ENCODE measurements at places on chromosomes 4 and X.

GRCh38 chrX:41664908-41665307 is 23.9 kb upstream of the GPR34 start:
- peak; percentile 17 for DNase-seq

- no peak for DNase-seq
These were observed 59.8 kb upstream of the LGI2 start for GRCh38 chr4:25090516-25090915.

GRCh38 chrX:40895246-40895645 is 159.9 kb upstream of the MED14 start:
- DNase-seq, result no peak

DNA sequence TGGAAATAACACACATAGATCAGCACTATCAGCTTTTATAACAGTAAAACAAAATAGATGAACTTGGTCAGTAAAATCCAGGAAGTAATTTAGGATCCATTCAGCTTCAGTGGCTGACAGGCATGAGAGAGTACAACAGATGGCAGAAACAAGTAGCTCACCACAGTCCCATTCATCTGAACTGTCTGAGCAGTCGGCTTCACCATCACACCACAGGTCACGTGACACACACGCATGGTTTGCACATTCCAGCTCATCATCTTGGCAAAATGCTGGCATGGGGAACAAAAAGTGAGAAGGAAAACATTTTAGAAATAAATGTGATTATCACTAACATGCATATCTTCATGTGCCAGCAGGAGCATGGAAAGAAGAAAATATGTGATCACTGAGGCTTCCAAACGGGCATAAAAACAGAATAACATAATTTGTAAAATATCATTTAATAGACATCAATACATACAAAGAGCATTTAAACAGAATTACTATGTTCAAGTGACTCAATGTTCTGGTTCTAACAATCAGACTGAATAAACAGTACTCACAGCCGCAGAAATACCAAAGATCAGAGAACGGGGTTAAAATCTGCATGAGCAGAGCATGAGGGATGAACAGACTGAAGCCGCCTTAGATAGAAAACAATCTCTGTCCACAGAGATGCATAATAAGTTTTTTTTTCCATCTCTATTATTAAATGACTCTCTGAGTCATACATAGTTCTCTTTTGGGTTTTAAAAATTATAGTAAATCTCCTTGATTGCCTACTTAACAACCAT is 158.1 kb downstream of the ATP10D start:
- no peak for DNase-seq

- DNase-seq, result peak; percentile 59
These were observed 6.4 kb upstream of the BGN start for GRCh38 chrX:153488231-153488914.

GRCh38 chr4:154714339-154715040 is 29.3 kb upstream of the LRAT start:
- peak; percentile 19 for DNase-seq

DNA sequence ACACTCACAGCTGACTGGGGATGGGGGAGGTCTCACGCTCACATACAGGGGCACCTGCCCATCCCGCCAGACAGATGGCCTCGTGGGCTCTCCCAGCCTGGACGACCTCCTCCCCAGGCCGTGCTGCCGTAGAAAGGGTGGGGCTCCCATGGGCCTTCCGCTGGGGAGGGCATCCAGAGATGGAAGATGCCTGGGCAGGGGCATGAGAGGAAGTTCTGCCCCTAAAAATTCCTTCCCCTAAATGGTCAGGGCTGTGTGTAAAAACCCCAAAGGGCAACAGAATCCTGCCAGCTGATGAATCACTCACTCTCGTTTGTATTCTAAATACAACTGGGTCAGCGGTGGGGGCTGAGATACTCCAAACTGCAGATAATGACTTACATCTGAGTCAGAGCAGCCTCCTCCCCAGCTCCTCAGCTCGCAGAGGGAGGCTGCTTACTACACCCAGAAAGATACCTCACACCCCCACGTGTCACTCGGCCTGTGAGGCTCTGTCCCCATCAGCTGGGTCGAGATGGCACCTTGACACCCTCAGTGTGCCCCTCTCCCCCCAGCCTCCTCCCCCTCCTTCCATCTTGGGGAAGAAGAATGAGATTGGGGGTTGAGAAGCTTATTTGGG is 10.1 kb downstream of the WDR1 start:
- DNase-seq, result peak; percentile 96
